ENCODE measurements at places on chromosomes 6 and 20.

GRCh38 chr6:138242987-138243592 lies 24.8 kb upstream of the PBOV1 start:
- no peak for DNase-seq

- DNase-seq = no peak
Measured at GRCh38 chr6:16434885-16435284, 196.5 kb downstream of the GMPR start.

GRCh38 chr6:37204014-37204751 lies 34.2 kb downstream of the PIM1 start:
- no peak for DNase-seq

- no peak for DNase-seq
Measured at GRCh38 chr6:150846641-150847040, 18.9 kb upstream of the MTHFD1L start.

DNA sequence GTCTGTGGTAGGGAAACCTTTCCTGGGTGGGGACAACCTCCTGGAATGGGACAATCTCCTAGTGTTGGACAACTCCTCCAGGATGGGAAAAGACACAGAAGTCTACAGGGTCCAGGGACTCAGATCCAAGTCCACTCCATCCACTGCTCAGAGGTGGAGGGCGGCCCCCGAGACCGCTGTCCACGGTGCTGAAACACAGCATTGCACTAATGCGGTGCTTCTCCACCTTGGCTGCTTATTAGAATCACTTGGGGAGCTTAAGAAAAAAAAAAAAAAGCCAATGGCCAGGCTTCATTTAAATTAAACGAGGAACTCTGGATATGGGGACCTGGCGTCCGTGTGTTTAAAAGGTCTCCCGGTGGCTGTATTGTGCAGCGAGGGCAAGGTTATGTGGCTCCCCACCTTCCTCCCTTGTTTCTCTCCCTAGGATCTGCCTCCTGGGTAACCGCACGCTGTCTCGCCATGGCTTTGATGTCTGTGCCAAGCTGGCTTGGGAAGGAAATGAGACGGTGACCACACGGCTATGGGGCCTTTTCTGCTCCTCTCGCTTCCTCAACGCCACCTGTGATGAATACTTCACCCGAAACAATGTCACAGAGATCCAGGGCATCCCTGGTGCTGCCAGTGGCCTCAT lies 12.0 kb downstream of the SLC12A5 start:
- no peak for DNase-seq

- DNase-seq = no peak
Measured at GRCh38 chr6:56510984-56511531, 131.6 kb downstream of the DST start.

DNA sequence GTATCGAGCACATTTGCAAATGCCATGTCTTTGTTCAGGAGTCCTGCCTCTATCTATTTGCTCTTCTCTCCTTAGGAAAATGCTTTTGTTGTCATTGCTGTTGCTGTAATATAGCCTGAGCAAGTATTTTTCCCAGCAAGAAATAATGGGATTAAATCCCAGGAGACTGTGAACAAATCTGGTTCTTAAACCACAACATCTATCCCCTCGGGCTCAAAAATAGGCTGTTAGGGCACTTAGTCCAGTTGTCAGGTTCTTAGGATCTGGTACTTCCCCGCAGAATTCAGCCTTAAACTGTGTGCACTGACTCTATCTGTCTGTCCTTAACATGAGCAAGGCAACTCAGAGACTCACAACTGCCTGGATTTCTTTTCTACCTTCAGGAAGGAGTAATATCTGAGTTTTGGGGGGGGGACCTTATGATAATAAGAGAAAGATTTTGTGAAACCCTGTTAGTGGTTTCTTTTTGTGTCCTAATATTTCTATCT lies 437.5 kb downstream of the HTR1B start:
- DNase-seq = no peak

- DNase-seq = no peak
Measured at GRCh38 chr6:145225500-145225899, 509.8 kb downstream of the EPM2A start.

GRCh38 chr6:15062516-15063252 lies 183.2 kb upstream of the JARID2 start:
- no peak for DNase-seq

GRCh38 chr6:22664968-22665367 lies 95.6 kb downstream of the HDGFL1 start:
- no peak for DNase-seq

DNA sequence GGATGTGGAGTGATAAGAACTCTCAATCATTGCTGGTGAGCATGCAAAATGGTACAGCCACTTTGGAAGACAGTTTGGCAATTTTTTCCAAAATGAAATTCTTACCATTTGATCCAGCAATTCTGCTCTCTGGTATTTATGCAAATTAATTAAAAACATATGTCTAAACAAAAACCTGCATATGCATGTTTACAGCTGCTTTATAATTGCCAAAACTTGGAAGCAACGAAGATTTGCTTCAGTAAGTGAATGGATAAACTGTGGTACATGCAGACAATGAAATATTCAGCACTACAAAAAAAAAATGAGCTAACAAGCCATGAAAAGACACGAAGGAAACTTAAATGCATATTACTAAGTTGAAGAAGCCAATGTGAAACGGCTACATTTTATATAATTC lies 55.5 kb upstream of the SMLR1 start:
- DNase-seq = no peak

All from stimulated activated CD8-positive, alpha-beta memory T cell treated with anti-CD3 and anti-CD28 coated beads, Interleukin-15, amount 100 ng/mL, for 4 hours (primary cell).